ENCODE measurements at places on chromosomes 1 and 21.

DNA sequence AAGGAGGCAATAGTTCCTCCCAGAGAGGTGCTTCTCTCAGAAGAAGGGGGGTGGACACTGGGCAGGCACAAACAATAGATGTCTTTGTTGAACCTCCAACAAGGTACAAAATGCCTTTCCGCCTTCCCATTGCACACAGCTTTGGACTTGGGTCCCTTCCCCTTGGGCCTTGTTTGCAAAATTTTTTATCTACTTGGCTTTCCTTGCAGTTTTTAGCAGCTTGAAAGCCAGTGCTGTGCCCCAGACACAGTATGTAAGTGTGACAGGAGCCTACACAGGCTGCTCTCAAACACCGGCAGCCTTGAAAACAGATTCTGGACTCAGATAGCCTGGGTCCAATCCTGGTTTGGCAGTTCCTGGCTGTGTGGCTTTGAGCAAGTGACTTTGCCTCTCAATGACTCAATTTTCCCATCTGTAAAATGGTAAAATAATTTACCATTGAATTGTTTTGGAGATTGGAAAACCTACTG lies 43.0 kb downstream of the ELAPOR1 start:
- DNase-seq: no peak

GRCh38 chr1:195851804-195852203 lies 756.4 kb downstream of the KCNT2 start:
- no peak for DNase-seq

DNA sequence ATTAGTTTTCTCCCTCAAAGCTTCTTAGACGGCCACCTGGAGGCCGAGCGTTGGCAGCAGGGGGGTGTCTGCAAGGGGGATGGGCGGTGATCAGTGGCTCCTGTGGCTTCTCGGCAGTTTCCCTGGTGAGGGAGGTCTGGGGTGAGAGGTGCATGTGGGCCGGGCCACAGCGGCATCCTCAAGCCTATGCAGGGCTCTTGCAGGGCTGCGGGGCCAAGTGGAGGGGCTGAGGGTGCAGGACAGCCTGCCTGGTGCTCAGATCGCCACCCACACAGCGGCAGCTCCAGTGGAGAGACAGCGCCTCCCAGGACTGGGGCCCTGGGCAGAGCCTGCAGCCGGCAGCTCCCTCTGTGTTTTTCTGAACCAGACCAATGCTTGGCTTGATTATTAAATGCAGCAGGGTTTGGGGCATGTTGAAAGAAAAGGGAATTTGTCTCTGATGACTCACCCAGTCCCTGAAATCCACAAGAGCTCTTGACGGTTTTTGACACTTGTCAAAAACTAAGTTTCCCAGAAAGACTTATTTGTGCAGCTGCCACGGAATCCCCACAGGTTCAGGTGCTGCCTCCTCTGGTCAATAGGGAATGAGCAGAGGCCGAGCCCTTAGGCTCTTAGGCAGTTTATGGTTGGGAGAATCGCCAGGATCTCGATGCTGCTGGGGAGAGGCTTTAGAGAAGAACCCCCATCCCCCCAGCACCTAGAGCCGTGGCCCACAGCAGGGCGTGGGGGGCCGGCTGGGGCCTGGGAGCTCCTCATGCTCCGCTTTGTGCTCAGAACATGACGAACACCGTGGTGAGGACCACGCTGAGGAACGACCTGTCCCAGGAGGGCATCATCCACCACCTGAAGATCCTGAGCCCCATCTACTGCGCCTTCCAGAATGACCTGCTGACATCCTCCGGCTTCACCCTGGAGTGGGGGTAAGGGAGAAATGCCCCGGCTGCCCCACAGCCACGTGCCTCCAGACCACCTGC lies 54.7 kb downstream of the UMODL1 start:
- DNase-seq: no peak

DNA sequence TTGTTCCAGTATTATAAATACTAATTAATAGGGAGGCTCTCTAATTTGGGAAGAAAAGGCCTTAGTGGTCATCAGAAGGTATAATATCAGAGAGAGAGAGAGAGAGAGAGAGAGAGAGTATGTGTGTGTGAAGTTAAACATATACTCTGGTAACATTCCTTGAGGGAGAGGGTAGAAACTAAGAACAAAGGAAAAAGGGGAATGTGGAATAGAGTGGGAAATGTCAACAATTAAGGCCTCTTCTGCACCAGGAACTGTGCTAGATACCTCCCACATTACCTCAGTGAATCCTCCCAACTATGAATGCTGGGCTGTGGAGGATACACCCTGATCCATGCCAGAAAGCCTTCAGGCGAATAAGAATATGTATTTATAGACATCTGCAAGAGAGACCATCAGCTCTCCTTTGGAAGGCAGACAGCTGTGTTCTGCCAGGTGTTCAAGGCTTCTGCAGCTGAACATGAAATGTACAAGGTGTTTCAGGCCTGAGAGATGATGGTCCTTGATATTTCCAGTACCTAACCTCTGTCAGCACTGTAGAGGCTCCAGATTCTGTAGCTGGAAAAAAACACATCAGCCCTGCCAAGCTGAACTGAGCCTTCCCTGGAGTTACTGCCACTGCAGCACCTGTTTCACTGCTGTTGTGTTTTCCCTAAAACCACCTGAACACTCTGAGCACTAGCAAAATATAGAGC lies 29.1 kb downstream of the TBX15 start:
- DNase-seq: peak; percentile 29

- DNase-seq: no peak
Observed at GRCh38 chr1:98145655-98146054, 224.8 kb upstream of the DPYD start.

DNA sequence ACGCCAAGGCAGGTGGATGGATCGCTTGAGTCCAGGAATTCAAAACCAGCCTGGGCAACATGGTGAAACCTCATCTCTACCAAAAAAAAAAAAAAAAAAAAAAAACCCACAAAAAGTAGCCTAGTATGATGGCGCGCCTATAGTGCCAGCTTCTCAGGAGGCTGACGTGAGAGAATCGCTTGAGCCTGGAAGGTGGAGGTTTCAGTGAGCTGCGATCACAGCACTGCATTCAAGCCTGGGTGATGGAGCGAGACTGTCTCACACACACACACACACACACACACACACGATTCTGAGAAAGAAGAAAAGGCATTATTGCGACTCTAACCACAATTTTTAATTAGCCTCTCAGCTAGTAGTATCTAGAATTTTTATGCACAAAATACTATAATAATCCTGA lies 86.5 kb downstream of the RASAL2 start:
- DNase-seq: no peak

GRCh38 chr1:244154872-244155531 lies 103.9 kb downstream of the ZBTB18 start:
- no peak for DNase-seq

GRCh38 chr1:40930174-40930964 lies 49.1 kb upstream of the CTPS1 start:
- DNase-seq: no peak

- DNase-seq: no peak
Observed at GRCh38 chr1:59317780-59318179, 20.9 kb downstream of the FGGY start.

DNA sequence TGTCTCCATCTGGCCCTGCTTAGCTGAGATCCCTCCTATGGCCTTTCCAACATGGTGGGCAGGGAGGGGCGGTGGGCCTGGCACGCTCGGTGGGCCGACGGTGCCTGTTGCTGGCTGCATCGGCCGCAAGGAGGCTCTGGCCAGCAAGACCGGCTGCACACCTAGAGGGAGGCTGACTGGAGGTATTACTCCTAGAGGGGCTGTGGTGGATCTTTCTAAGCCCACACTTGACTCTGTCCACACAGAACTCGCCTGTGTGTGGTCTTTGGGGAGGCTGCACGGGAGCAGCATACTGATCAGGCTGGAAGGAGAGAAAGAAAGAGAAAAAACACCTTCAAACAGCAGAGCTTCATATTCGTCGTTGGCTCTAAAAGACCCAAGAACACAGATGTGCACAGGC lies 41.7 kb upstream of the ZC3H12A start:
- no peak for DNase-seq

GRCh38 chr1:48831120-48831978 lies 54.7 kb upstream of the BEND5 start:
- no peak for DNase-seq

DNA sequence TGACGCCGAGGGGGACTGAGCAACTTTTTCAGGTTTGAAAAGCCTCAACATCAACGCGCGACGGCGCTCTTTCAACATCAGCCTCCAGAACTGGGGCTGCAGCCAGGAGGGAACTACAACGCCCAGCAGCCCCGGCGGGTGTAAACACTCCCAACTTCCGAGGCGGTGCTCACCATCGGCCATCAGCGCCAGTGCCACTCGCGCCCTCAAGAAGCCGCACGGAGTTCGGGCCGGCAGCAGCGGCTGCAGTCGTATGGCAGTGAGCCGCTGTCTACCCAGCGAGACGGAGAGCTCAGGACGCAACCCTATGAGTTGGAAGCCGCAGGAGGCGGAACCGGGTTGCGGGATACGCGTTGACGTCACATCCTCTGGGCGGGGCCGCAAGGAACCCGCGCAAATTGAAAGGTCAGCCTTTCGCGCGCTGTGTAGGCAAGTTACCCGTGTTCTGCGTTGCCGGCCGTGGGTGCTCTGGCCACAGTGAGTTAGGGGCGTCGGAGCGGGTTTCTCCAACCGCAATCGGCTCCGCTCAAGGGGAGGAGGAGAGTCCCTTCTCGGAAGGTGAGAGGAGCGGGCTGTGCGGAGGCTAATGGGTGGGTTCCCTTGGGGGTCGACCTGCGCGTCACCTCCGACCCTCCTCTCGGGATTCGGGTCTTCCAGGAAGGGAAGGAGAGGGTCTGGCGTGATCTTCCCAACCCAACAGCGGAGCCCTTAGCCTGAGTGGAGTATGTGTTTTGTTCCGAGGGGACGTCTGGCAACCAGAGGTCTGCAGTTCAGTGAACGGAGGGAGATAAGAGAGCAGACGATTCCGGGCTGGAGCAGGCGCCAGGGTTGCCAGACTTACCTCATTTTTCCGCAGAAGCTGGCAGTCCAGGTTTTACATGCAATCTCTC lies at the start of gene EXO1:
Gene EXO1 (plus strand): TSS at position 409 of the 890 bp plus-strand sequence. CDS start 2,222 bp downstream, outside the sequence.
- peak; percentile 96 for DNase-seq
